Suprapubic skin (tissue), 4 donors: ENCODE measurements at places on chromosomes 3 and 15.

- DNase-seq = no peak
Observed at GRCh38 chr3:155007729-155008128, 72.4 kb upstream of the MME start.

DNA sequence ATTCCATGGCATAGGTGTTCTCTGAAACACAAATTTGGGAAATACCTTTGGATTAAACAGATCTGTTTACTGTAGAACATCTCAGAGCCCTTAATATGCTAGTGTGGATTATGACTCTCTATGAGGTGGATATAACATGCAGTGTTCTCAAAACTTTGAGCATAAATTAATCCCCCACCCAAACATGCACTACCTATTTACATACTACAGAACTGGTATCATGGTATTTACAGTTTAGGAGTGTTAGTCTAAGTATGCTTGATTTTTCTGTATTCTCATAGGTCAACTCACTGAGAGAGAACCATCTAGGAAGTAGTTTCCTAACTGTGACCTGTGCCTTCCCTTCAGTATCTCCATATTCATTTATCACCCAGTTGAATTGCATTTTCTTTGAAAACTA lies 30.9 kb upstream of the ZNF609 start:
- no peak for DNase-seq

- DNase-seq = no peak
Observed at GRCh38 chr3:174858353-174858752, 781 bp upstream of the NAALADL2 start.

DNA sequence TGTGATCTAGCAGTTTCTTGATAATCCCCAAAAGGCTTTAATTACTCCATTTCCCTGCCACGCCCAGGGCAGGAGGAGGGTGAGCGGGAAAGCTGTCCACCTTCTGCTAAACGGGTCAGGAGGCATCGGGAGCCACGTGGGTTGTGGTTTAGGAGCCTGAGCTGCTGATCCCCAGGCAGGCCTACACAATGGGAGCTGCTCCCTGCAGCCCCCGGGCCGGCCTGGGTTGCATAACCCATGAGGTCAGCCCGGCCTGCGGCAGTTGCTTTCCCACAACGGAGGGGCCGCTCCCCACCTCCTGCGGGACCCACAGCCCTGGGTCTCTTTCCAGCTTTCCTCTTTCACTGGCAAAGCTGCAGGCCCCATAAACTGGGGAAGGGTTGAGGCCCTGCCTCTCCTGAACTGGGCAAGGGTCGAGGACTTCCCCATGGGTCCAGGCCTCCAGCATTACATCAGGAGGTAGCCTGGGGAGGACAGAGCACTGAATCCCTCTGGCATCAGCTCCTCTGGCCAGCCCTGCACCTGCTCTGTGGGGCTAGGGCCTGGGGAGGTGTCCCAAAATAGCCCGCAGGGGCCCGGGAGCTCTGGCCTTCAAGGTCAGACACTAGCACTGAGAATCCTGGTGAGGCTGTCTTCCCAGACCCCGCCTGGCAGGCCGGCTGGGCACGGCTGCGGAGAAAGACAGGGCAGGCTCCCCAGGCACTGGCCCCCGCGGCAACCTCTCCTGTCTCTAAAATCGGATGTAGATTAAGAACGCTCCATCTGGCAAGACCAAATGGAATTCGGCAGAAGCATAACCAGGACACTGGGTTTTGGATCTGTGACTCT lies 47.3 kb downstream of the ZDHHC19 start:
- no peak for DNase-seq

- no peak for DNase-seq
Observed at GRCh38 chr3:148084931-148085330, 612.8 kb upstream of the AGTR1 start.

GRCh38 chr3:41881233-41881821 lies 80.6 kb downstream of the ULK4 start:
- DNase-seq = no peak
